ENCODE measurements at places on chromosomes 3 and 15. TPM values are rescaled to one million over a fixed set of nuclear protein-coding genes. Genes with fewer than 3 reads are reported as not detected.

C3orf38 gene
- 76.1 TPM for total RNA-seq

CPNE9 gene
- not detected for total RNA-seq

AADACL2 gene
- not detected for total RNA-seq

FURIN gene
- 66.7 TPM for total RNA-seq

C3orf20 gene
- total RNA-seq = 0.21 TPM

B2M gene
- total RNA-seq = 20,832 TPM

MKRN2OS gene
- not detected for total RNA-seq

PRKCI gene
- 20.0 TPM for total RNA-seq

TNFSF10 gene
- 20.6 TPM for total RNA-seq

CERS3 gene
- total RNA-seq = 0.73 TPM

LDHAL6B gene
- total RNA-seq = not detected

IQCF5 gene
- not detected for total RNA-seq

NR2E3 gene
- total RNA-seq = not detected

ATP8B4 gene
- total RNA-seq = 8.2 TPM

B3GALNT1 gene
- total RNA-seq = 0.42 TPM

PLSCR2 gene
- not detected for total RNA-seq

IFT122 gene
- total RNA-seq = 8.3 TPM

TPRG1 gene
- 2.4 TPM for total RNA-seq

SLC22A13 gene
- not detected for total RNA-seq

ISY1 gene
- 24.9 TPM for total RNA-seq

CASR gene
- 1.2 TPM for total RNA-seq

CAMK2N2 gene
- total RNA-seq = not detected

RHOV gene
- total RNA-seq = not detected

SLITRK3 gene
- total RNA-seq = not detected

PRICKLE2 gene
- 0.63 TPM for total RNA-seq

GATA2 gene
- total RNA-seq = 2.9 TPM

ZNF619 gene
- total RNA-seq = 5.4 TPM

TRH gene
- total RNA-seq = 0.10 TPM

IDH3A gene
- 40.5 TPM for total RNA-seq

Measured in mononuclear cell (primary cell).